Lung microvascular endothelial cell (primary cell): ENCODE measurements at places on chromosomes 2 and 18. TPM values are rescaled to one million over a fixed set of nuclear protein-coding genes. Genes with fewer than 3 reads are reported as not detected.

The GKN2 gene
- total RNA-seq: not detected in 2 replicates

The CNGA3 gene
- not detected in 2 replicates for total RNA-seq

The BMP10 gene
- not detected in 2 replicates for total RNA-seq

The RTP5 gene
- not detected in 2 replicates for total RNA-seq

The PLGLB1 gene
- total RNA-seq: 0.22 and 1.4 TPM in 2 replicates

The KCNG2 gene
- 0.44 and 1.4 TPM in 2 replicates for total RNA-seq

The MYL1 gene
- total RNA-seq: not detected in 2 replicates

The TUBA3E gene
- not detected in 2 replicates for total RNA-seq

The VWA3B gene
- not detected in 2 replicates for total RNA-seq

The KLHL41 gene
- total RNA-seq: under 0.01 and 0.20 TPM in 2 replicates

The CPS1 gene
- total RNA-seq: 0.44 and 0.60 TPM in 2 replicates

The HK2 gene
- total RNA-seq: 2.2 and 3.4 TPM in 2 replicates

DNA sequence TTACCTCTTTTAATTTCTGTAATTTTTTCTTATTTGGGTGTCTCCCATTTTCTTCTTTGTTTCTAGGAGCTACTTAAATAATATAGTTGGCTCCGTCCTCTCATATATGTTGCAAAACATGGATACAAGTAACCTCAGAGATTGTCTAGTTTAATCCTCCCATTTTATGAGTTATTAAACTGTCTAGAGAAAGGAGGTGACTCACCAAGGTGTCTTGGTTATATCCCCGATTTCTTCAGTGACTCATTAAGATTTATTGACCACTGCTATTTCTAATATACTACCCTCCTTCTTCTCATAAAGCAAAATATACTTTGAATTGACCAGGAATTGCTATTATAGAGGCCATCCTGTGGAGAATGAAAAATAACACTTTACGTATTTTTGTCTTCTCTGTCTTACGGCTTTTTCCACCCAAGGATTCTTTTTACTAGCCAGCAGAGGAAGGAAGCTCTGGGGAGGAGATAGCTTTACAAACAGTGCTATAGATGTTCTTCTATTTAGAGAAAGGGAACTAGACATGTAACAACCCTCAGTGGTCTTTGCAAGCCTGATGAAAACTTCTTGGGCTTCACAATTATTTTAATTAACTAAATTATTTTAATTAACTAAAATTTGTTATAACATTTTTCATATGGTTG lies 300.4 kb upstream of the TNP1 start:
- DNase-seq: peak; percentile 41

DNA sequence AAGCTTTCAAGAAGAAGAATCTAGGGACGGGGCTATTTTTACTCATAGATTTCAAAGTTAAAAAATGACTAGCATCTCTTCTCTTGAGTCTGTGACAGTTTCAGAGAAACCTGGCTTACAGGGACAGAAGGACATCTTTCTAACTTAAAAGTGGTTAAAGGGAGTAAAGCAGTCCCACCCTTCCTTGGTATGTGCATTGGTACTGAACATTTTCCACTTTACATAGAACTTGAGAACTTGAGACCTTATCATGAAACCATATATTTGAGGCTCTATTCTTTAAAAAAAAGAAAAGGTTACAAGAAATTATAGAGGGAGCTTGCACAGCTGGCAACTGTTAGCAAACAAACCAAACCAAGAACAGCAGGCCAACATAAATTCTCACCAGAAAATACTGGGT lies 73.4 kb upstream of the GAREM1 start:
- DNase-seq: no peak

GRCh38 chr2:37349231-37349860 lies 4.9 kb downstream of the QPCT start:
- no peak for DNase-seq

DNA sequence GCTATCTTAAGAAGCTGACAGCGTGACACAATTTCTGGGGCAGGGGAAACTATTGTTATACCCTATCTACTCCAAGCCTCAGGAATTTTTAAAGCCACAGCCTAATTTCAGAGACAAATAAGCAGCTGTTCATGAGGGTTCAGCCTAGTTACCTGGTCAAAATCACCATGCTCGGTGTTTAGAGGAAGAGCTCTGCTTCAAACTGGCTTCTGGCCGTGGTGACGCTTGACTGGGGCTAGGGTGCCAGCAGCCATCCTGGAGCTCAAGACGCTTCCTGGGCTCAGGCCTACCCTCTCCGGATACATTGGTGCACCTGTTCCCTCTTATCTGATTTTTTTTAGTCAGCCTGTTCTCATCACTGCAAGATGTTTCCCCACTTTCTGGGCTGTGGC lies 41.7 kb downstream of the FRZB start:
- no peak for DNase-seq

DNA sequence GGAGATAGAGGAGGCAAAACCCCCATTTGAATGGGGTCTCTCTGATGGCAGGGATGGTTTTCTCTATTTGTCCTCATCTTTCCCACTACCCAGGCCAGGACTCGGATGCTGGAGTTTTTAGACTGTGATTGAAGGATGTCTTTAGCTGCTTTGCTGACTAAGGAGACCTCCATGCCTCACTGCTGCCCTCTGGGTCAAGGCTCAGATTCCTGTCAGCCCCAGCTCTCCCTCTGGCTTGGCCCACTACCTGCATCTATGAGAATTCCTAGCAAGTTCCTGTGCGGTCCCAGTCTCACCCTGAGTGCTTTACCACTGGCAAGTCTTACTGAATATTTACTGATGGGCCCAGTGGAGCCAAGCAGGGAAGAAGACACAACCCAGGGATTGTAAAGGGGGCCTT lies 184.0 kb downstream of the CELF4 start:
- DNase-seq: no peak

- peak; percentile 76 for DNase-seq
These were observed 43.9 kb upstream of the RAB11FIP5 start for GRCh38 chr2:73156539-73157124.

DNA sequence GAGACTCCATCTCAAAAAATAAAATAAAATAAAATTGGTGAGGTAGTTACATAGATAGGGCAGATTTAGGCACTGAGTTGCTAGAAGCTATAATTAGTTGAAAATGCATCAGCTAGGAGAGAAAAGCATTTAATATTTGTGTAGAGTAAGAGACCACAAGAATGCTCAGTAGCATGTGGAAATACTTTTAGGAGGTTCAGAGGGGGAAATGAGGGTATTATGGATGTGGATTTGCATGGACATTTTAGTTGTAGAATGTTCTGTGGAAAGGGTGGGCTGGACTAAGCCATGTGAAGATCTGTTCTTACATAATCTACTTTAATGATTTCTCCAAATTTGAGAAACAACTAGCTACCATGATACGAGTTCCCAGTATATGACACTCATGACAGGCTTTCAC lies 95.5 kb downstream of the ATP9B start:
- DNase-seq: no peak

DNA sequence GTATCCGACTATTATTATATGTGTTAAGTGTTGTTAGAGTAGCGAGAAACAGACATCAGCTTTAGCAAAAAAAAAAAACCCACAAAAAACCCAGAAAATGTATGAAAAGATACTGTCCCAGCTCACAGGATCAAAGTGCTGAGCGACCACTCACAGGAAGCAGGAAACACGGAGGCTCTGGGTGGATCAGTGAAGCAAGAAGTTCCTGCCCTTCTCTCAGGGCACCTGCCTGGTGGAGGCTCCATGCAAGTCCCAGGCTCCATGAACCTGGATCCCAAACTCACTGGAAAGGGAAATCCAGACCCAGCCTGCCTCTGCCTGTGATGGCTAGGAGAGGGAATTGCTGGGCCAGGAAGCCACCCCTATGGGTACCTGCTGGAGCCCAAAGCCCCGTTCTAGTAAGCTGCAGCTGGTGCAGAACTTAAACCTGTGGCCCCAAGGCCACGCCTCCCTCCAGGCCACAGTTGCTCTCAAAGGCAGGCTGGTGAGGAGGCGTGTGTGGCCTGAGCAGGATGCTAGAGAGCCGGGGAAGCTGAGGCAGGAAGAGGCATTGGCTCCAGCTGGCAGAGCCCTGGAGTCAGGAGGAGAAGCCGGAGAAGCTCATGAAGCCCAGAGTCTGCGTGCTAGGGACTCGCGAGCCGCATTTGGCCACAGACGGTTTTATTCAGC lies 63.5 kb upstream of the TAF1B start:
- DNase-seq: no peak

DNA sequence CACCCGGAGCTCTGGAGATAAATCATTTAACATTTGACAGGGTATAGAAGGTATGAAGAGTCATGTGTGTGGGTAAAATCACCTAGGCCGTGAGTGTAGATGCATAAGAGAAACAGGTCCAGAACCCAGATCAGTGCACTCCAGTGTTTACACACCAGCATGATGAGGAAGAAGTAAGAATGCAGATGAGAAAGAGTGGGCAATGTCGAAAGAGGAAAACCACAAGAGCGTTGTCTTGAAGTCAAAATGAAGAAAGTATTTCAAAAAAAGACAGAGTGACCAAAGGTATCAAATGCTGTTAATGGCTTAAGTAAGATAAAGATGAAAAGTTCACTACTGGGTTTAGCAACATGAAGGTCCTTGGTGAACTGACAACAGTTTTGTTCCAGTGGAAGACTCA lies 32.0 kb upstream of the PLB1 start:
- DNase-seq: no peak

- peak; percentile 46 for DNase-seq
These were observed 1.8 kb downstream of the LAPTM4A start for GRCh38 chr2:20049637-20050036.

GRCh38 chr2:1137264-1137663 lies 186.6 kb downstream of the SNTG2 start:
- no peak for DNase-seq

DNA sequence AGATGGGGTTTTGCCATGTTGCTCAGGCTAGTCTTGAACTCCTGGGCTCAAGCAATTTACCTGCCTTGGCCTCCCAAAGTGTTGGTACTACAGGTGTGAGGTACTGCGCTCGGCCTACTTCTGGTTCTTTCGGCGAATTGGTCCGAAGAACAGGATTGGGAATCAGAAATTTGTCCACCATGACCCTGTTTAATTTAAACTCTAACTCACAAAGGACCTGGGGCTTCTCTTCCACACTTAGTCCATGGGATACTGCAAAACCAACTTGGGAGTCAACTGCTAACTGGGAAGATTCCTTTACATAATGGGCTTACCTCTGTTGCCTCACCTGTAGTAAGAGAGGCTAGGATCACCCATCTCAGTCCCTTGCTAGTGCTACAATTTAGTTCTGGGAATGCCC lies 79.8 kb upstream of the ZFP36L2 start:
- no peak for DNase-seq

- no peak for DNase-seq
These were observed 144.7 kb downstream of the GLI2 start for GRCh38 chr2:120880381-120880780.

DNA sequence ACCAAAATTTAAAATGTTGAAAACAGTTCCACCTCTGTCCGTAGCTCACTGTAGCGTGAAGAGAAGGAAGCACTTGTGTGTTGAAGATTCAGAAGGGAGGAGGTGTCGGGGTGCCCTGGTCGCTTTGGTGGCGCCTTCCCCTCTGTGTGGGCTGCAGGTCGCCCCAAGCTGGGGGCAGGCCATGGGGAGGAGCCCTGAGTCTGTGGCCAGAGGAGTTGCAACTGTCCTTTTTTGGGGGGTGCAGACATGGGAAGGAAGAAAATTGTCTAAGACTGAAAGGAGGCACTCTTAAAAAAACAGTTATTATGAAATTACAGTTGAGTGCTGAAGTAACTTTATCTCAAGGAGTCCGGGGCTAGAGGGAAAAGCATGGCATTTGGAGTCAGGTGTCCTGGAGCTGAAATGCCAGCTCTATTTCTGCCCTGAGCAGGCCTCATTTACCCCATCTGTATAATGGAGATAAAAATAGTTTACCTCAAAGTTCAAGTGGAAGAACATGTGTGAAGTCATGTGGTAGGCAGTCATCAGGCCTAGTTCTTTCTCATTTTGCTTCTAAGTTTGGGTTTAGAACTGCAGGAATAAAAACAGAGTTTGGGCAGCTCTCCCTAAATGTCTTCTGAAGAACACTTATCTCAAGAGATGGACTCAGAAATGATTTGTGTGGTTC lies 82.1 kb downstream of the RNF144A start:
- no peak for DNase-seq

DNA sequence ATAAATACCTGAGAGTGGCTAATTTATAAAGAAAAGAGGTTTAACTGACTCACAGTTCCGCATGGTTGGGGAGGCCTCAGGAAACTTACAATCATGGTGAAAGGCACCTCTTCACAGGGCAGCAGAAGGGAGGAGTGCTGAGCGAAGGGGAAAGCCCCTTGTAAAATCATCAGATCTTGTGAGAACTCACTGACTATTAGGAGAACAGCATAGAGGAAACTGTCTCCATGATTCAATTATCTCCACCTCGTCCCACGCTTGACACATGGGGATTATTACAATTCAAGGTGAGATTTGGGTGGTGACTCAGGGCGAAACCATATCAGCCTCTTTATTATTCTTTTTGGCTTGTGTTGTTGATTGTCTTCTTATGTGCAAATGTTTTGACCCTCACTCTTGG lies 76.2 kb downstream of the WDR7 start:
- no peak for DNase-seq

DNA sequence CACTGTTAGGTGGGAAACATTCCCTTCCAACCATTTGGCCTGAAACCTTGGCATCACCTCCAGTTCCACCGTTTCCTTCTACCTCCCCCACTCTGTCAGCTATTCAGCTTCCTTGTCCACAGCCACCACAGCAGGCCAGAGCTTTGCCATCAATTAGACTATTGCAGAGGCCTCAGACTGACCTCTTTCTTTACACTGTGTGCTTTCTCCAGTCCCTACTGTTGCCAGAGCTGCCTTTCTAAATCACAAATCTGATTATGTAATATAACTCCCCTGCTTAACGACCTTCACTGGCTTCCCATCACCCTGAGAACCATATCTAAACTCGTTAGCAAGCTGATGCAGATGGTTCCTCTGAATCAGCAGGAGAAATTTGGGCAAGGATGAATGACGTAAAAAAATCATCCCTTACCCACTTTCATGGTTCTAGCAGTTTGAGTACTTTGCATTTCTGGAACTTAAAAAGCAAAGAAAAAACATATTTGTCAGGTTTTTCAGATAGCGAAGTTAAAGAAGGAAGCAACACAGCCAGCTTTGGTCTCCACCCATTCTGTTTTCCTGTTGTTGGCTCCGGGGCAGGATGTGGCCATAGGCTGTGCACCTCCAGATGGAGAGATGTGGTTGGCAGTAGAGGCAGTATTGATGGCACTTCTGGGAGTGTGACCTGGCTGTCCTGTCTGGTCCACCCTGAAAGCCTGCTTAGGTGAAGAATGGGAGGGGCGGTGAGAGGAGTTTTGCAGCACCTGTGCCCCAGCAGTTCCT lies 422.1 kb downstream of the PARD3B start:
- peak; percentile 7 for DNase-seq

- DNase-seq: no peak
These were observed 348.7 kb upstream of the CDH20 start for GRCh38 chr18:60984510-60984909.

- DNase-seq: no peak
These were observed 718 bp upstream of the NXPH2 start for GRCh38 chr2:138780908-138781307.
